ENCODE measurements at places on chromosomes 5 and 9.

- DNase-seq, result no peak
Observed at GRCh38 chr9:86580688-86581087, 226.5 kb upstream of the TUT7 start.

- DNase-seq, result peak; percentile 33
Observed at GRCh38 chr5:157266286-157267007, 524 bp downstream of the CYFIP2 start.

GRCh38 chr9:71821405-71821804, 53.1 kb upstream of the CEMIP2 start:
- no peak for DNase-seq

DNA sequence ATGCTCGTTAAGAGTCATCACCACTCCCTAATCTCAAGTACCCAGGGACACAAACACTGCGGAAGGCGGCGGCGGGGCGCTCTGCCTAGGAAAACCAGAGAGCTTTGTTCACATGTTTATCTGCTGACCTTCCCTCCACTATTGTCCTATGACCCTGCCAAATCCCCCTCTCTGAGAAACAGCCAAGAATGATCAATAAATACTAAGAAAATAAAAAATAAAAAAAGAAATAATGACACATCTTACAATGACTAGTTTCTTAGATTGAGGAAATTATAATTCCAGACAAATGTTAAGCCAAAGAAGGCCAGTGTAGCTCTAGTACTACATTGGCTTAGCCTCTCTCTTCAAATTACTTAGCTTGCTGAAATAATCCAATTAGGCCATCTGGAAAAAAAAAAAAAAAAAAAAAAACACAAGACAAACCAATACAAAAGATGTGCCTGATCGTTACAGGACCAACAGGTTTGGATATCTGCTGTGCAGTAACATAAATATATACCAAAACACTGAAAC, 58.0 kb downstream of the ANXA2R start:
- no peak for DNase-seq

DNA sequence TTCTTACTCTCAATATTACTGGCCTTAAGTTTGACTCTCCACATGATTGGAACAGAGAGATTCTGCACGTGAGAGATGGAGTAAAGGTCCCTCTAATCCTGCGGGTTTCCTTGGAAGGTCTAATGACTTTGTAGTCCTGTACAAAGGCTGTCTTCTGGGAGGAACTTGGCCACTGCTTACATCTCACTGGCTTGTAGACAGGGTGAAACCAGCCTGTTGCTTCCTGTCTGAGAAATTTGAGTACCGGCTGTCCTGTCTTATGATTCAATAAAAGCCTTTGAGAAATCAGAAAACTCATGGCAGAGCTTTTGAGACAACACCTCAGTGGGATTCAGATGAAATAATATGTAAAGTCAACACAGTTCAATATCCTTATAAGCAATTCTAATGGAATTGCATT, 43.0 kb downstream of the IL31RA start:
- no peak for DNase-seq

- no peak for DNase-seq
Observed at GRCh38 chr9:133696071-133696472, 42.1 kb downstream of the SARDH start.

DNA sequence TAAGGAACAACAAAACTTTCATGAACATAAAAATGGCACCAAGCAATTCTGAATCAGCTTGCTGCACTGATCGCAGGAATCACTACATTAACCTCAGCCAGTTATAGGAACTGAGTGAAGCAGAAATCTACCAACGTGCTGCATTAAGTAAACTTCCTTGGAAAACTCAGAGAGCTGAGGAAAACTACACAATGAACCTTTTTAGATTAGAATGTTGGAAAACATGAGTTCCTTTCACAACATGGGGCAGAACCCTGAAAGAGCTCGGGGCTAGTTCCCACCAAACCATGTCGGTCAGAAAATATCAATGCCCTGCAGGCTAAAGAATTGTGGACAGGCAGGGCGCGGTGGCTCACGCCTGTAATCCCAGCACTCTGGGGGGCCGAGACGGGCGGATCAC, 19.4 kb downstream of the ALDH7A1 start:
- no peak for DNase-seq

- DNase-seq, result no peak
Observed at GRCh38 chr9:94443032-94443722, 111.7 kb upstream of the PCAT7 start.

DNA sequence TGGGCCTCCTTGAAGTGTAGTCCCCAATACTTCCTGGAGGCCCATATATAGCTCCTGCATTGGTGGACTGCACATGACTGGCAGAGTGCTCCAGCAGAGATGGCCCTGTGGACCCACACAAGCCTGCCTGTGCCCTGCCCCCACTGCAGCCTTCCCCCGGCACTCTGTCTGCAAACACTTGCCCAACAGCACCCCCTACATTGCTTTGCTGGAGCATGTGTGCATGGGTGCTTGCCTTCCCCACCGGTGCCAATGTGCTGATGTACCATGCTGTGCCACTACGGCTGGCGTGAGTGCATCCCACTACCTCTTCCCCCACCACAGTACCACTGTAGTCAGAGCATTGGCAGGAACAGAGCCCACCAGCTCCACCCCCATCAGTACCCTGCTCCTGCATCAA, 563.6 kb upstream of the CTNND2 start:
- no peak for DNase-seq

GRCh38 chr9:10127867-10128266, 484.9 kb downstream of the PTPRD start:
- DNase-seq, result no peak
